ENCODE measurements at places on chromosomes 13 and 19.

DNA sequence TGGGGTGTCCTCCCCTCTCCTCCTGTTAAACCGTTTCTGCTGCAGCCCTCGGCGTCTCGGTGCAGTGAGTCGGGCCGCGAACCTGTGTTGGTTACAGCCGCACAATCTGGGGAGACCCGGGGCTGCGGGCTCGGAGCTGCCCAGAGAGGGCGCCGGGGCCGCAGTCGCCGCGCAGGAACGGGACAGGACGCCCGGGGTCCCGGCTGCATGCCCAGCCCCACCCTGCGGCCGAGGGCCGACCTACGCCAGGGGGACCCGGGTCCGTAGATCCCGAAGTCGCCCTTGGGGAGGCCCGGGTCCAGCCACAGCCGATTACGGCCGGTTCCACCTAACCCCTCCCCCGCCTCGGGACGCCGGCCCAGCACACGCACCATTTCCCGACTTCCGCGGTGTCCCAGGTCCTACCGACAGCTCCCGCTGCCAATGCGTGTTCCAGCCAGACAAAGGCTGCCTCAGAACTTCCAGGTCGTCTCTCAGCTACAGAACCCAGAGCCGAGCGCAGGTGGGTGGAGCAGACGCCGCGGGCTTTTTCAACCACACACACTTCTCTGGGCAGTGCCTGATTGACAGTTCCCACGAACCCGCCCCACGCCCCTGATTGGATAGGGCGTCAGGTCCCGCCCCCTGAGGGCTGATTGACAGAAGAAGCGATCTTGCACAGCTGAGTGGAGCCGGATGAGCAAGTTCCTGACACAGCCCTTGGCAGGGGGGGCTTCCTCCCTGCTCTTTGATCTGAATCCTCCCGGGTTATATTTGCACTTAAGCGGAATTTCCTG, at the start of gene ZNF443:
Gene ZNF443, minus strand, starts transcription at position 481 of the 776 bp plus-strand sequence. Its CDS starts 107 bp downstream, at position 374.
- DNase-seq: peak; percentile 97

DNA sequence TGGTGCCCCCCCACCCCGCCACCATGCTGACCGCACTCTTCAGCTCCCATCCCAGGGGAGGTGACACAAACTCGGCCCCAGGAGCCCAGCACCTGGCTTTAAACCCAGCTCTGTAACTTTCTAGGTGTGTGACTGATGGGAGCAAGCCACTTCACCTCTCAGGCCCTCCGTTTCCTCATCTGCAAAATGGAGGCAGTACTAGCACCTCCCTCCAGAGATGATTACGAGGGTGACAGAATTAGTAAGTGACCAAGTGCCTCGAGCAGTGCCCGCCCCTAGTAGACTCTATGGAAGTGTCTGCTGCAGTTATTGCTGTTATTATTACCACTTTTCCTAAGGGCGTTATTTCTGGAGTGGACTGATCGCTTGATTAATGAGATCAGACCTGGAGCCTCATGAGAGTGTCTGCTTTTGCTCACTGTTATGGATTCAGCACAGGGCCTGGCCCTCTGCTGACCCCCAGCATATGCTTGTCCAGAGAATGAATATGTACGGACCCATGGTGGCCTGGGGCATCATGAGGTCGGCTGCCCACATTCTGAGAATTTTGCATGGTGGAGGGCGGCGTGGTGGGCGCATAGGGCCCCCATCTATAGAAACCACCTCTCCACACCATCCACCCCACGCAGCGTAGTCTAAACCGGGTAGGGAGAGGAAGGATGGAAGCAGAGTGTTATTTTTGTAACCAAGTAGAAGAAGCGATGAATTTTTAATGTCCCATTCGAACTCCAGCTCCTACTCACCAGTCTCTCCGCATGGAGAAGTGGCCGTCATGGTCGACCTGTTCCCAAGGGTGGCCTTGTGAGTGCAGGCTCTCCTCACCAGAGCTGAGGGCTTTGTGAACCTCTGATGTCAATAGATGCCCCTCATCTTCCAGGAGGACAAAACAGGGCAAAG, 48.2 kb downstream of the CAPN12 start:
- DNase-seq: no peak

GRCh38 chr19:15177269-15178116, 23.3 kb downstream of the NOTCH3 start:
- DNase-seq: peak; percentile 68

- DNase-seq: no peak
These were observed 1587.1 kb downstream of the PCDH9 start for GRCh38 chr13:65642996-65643395.

- DNase-seq: no peak
These were observed 884 bp upstream of the CBY2 start for GRCh38 chr13:45700971-45701900.

- DNase-seq: no peak
These were observed 5.5 kb upstream of the LILRA6 start for GRCh38 chr19:54248016-54248601.

DNA sequence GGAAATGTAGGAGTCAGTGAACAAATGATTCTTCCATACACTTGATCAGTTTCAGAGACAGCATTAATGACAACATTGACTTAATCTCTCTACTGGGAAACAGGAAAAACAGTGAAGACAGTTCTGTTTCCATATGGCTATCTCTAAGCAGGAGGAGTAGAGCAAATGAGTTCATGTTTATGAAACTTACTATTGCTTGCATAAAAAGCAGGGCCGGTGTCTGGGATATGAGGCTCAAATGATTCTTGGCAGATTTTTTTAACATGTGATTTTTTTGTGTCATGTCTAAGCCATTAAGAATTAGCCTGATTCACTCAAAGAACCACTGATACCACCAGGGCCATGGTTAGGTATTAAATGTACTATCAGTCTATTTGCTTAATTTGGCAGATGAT, 141.9 kb downstream of the SLC7A1 start:
- DNase-seq: no peak

DNA sequence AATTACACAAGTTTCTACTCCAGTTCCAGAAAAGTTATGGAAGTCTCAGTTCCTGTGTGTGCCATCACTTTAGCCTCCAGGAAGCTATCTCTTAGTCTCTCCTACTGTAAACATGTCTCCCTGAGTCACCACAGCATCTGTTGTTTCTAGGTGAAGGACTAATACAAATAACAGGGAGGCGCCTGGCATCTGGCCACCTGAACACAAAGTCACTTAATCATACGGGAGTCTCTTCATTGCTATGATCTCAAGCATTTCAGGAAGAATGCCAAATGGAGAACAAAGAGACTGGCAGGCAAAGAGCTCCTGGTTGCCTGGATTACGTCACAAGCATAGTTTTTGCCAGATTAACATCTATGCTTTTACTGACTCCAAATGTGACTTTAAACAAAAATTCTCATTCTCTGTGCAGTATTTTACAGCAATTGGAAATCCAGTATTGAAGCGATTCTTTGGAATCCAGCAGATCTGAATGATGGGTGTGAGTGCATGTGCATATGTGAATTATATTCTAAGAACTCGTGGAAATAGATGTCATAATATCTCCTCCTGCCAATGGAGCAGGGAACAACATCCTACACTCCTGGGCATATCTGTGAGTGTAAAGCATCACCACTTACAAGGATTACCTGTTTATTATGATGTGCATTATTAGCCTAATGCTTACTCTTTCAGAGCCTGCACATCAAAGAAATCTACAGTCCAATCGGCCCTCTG, 572.8 kb downstream of the PCDH9 start:
- DNase-seq: no peak

DNA sequence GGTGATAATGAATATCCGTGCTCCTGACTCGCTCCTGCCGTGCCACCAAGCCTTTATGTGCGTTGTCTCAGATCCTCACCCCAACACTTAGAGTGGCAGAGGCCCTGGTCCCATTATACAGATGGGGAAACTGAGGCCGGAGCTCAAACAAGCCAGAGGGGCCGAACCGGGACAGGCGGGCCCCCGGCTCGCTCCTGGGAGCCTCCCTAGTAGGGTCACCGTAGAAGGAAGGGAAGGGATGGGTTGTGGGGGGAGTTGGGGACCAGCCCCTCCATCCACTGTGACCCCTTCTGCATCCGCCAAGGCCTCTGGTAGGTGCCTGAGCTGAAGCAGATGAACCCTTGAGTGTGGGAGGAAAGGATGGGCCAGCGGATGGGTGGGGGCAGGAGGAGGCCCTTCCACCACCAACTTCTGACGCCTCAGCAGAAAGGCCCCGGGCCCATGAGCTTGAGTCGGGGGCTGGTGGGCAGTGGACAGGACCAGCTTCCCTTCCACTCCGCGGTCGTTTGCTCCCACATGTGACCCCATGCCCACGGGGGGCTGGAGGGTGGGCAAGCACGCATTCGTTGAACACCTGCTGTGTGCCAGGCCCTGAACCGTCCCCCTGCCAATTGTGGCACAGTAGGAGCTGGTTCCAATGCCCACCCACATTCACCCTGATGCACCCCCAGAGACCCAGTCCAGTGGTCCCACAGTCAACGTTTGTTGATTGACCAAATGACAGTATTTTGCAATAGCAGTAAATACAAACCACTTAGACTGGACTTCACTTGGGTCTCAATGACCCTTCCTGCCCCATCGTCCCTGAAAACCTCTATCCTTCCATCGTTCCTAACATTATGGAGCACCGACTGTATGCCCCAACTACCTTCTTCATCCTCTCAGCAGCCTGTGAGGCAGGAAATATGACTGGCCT, 24.2 kb upstream of the TCF3 start:
- DNase-seq: no peak

- no peak for DNase-seq
These were observed 1472.6 kb downstream of the UQCRFS1 start for GRCh38 chr19:27740396-27740795.

DNA sequence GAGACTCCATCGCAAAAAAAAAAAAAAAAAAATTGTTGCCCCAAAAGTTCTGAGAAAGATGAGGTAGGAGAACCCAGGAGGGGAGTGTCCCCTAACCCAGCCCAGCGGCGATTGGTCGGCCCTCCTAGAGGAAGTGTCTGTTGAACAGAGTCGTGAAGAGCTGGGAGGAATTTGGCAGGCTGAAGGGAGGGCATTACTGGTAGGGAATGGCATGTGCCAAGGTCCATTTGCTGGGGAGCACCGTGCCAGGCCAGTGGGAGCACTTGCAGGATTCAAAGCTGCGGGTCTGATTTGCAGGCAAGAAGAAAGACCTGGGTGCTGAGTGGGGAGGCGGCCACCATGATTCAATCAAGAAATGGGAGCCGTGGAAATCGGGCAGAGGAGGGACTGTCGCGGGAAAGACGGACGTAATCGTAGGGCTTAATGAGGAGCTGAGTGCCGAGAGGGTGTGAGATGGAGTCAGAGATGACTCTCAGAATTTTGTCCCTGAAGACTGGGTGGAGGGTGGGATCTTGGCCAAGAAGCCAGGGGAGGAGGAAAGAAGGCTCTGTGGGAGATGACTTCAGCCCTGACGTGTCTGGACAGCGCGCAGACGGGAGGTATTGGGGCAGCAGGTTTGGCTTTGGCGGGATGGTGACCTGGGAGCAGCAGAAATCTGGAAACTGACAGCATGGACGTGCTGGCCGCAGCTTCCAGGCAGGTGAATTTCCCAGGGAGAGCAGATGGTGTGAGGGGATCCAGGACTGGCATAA, 15.4 kb downstream of the CERS4 start:
- no peak for DNase-seq

GRCh38 chr13:50928659-50929462, 19.3 kb downstream of the RNASEH2B start:
- no peak for DNase-seq

- no peak for DNase-seq
These were observed 4.7 kb upstream of the CCDC169 start for GRCh38 chr13:36302289-36302688.

GRCh38 chr13:64471916-64472315, 2758.2 kb downstream of the PCDH9 start:
- DNase-seq: no peak

- DNase-seq: no peak
These were observed 338.7 kb downstream of the IRS2 start for GRCh38 chr13:109447667-109448066.

DNA sequence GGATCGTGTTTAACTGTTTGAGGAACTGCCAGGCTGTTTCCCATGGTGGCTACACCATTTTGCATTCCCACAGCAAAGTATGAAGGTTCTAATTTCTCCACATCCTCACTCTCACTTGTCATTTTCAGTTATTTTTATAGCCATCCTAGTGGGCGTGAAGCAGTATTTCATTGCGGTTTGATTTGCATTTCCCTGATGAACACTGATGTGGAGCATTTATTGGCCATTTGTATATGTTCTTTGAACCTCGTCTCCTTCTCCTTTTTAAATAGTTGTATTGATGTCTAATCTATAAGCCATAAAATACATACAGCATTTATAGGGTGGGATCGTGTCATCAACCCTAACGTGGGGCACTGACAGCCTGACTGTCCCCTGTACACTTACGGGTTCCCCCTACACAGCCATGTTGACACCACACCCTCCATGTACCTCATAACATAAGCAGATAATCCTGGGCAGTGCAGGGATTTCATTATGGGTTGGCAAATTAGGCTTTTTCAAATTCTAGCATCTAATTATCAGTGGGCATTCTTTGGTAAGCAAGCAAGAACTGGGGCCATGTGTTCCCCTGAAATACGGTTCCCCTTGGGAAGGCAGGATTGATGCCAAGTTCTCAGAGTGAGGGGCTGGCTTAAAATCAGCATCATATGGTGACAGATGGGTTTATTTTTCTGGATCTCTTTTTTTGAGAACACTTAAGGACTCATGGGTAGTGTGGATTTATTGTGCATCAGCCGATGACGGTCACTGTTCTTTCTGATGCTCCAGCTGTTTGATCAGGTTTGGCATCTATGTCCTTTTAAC, 11.6 kb upstream of the ZBTB45 start:
- DNase-seq: no peak

DNA sequence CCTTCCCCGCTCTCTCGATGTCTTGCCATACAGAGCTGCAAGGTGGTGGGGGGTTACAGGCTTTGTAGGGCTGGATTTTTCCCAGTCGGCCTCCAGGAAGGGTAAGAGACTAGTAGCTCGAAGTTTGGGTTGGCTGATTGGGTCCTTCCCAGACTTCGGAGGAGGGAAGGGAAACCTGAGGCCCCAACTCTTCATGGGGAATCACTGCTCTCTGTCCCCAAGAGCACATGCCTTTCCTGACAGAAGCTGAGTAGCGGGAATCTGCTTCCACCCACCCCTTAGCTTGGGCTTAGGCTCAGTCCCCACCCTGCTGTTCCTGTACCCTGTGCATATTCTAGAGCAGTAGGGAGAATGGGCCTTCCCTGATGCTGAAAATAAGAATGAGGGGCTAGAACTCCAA, 39.7 kb downstream of the PPP2R1A start:
- DNase-seq: no peak

GRCh38 chr19:1266916-1267476, 2.1 kb upstream of the CIRBP start:
- no peak for DNase-seq

Data from stimulated activated CD8-positive, alpha-beta memory T cell treated with anti-CD3 and anti-CD28 coated beads, Interleukin-12 subunit alpha, Interleukin-12 subunit beta, amount 100 ng/mL, for 1 hour (primary cell).